Fibroblast of gingiva (primary cell): ENCODE measurements at places on chromosomes 3 and 15.

GRCh38 chr3:37942646-37943045 is 47.9 kb upstream of the VILL start:
- DNase-seq, result no peak

GRCh38 chr3:4493941-4494894 is 1.1 kb downstream of the ITPR1 start:
- DNase-seq, result peak; percentile 9

DNA sequence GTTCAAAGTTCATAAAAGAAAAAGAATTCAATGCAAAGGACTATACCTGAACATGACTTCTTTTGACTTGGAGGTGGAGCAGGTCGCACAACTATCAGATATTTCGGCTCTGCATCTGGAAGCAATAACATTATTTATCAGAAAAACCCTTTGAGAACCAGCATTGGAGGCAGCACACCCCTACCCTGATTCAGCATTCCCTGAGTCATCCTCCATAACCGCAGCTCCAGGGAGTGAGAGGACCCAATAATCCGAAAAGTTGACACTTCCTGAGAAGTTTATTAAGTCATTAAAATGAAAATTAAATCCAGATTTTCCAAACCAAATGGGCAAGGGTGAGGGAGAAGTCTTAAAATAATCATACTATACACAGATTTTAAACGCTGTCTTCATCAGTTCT is 90.6 kb downstream of the ABI3BP start:
- peak; percentile 62 for DNase-seq

DNA sequence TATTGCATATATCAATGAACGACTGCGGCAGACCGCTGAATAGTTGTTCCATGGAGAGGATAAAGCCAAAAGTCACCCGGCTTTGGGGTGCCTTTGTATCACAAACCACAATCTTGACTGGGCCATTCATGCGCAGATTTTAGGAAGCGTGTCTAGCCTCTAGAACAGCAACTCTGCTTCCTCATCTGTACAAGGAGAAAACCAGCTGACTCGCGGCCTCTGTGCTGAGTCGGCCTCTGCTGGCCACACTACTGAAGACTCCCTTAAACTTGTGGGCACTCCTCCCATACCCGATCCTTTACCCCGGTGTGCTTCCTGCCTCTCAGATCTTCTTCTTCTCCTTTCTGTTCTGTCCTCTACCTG is 872 bp downstream of the DLEC1 start:
- DNase-seq, result peak; percentile 35

GRCh38 chr3:197375001-197375441 is 76.6 kb upstream of the DLG1 start:
- DNase-seq, result peak; percentile 78

DNA sequence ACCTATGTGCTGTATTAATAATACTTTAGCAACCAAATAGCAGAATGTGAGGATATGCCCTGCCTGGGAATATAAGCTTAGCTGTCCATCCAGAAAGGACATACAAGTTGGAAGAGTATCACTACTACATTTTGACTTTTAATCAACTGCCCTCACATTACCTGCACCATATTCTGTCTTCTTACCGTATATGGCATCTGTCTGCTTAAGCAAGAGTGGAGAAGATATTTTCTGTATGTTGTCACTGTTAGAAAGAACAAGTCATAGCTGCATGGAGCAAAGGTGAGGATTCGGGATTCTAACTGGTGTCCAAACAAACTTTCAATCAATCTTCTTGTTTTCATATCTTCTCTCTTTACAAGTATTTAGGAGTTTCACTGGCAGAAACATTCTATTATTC is 929.5 kb upstream of the ROBO1 start:
- DNase-seq, result no peak

GRCh38 chr3:190911382-190911781 is 48.9 kb upstream of the GMNC start:
- DNase-seq, result no peak

DNA sequence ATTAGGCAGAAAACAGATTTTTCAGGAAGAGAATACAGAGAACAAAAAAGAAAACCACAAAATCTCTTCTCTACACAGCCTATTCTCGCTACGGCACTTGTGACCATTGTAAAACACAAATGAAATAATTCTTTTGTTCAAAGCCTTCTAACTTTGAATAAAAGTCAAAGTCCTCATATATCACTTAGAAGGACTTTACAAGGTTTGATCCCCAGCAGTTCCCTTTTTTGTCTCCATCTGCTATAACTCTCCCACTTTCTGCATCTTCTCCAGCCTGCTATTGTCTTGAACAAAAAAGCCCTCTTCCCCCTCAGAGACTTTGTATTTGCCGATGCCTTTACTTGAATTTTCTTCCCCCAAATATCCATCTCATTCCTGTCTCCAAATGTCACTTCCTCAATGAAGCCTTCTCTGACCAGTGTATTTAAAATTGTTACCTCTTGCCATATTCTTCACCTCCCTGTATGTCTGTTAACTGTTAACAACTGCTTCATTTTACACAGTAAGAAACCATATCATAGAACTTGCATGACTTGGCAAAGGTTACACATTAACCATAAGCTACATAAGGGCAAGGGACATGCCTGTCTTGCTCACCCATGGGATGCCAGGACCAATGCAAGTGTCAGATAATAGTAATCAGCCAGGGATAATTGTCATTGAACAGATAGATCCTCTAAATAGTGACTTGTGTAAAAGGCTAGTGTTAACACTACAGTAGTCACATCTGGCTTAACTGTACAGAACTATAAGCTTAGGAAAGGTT is 122.4 kb downstream of the CBLB start:
- DNase-seq, result no peak

GRCh38 chr15:71052356-71052755 is 62.9 kb upstream of the THSD4 start:
- peak; percentile 78 for DNase-seq

GRCh38 chr3:127304121-127304744 is 16.4 kb upstream of the PRR20G start:
- DNase-seq, result no peak

DNA sequence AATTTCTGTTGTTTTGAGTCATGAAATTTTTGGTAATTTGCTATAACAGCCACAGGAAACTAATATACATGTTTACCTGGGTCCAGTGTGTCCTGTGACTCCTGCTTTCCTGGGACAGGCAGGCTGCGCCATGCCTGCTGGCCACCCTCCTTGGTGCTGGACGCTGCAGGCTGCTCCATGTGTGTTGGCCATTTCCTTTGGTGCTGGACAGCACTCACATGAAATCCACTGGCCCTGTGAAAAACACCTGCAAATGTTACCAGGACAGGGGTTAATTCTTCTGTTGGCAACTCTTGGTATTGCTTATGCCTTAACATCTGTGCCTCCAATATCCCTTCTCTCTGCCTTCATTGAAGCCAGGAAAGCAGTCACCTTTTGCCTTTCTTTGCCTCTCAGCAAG is 86.9 kb upstream of the ATP10A start:
- DNase-seq, result no peak

DNA sequence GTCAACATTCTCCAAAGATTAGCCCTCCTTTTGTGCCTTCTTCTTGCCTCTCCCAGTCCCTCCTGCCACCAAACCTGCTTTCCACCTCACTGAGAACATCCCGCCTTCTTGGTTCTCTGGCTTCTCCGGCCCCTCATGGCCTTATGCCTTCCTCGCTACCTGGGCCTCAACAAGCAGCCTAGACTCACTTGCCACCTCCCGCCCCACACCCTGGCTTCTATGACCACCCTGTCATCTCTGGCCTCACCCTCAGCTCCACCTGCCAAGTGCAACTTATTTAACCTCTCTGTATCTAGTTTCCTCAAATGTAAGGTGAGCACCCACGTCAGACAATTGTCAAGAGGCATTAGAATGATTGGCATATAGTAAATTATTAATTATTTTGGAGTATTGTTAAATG is 68.8 kb upstream of the MEX3B start:
- no peak for DNase-seq

DNA sequence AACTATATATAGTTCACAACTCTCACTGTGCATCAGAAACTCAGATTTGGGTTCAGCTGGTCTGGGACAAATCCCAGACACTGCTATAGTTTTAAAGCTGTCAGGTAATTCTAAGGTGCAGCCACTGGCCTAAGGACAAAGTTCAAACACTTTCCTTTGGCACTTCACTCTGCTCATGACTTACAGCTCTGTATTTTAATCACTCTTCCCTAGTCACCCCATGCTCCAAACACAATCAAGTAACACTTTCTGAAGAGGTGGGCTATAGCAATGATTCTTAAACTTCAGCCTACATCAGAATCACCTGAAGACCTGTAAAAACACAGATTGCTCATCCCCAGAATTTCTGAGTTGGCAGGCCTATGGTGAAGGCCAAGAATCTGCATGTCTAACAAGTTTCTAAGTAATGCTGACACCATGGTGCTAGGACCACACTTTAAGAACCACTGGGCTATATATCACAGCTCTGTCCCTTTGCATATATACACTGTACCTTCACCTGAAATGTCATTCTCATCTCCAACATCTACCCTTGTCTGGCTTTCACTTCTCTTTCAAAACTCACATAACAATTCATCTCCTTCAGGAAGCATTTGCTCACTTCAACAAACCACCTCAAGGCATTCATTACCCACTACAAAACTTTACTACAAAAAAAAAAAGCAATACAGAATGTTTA is 21.4 kb downstream of the STAG1 start:
- DNase-seq, result no peak

GRCh38 chr3:196643201-196643749 is 3.8 kb downstream of the NRROS start:
- no peak for DNase-seq

- DNase-seq, result no peak
Measured at GRCh38 chr3:152389316-152389934, 120.7 kb downstream of the MBNL1 start.

- no peak for DNase-seq
Measured at GRCh38 chr3:39879581-39879980, 70.2 kb downstream of the MYRIP start.

DNA sequence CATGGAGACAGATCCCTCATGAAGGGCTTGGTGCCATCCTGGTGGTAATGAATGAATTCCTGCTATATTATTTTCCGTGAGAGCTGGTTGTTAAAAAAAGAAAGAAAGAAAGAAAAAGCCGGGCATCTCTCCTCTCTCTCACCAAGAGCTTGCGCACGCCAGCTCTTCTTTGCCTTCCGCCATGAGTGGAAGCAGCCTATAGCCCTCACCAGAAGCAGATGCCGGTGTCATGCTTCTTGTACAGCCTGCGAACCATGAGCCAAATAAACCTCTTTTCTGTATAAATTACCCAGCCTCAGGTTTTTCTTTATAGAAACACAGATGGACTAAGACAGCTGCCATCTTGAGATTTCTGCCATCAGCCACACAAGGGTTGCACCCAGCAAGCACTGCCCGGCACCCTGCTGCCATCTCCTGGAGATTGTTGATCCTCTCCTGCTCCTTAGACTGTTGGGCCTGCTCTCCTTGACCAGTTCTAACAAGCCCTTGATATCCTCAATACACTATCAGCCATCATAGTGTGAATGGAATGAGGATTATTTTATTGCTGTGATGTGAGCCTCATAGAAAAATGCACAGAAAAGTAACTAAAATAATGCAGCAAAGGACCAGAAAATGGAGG is 3.5 kb upstream of the AHSG start:
- DNase-seq, result no peak

DNA sequence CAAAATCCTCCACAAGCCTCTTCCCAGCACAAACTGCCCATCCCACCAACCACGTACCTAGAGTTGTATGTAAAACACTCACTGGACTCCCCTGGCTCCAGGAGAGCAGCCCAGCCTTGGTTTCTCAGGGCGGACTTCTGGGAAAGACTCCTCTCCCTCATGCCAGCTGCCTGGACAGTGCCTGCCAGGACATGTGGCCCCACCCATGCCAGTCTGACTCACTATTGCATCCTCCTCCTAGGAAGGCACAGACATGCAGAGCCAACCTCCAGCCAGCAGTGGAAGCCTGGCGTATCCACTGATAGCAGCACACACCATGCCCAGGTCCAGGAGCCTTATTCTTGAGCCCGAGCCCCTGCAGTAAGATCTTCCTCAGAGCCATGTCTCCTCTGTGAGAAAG is 8.6 kb downstream of the PKM start:
- DNase-seq, result peak; percentile 83

GRCh38 chr15:83512459-83512858 is 65.3 kb downstream of the SH3GL3 start:
- no peak for DNase-seq

DNA sequence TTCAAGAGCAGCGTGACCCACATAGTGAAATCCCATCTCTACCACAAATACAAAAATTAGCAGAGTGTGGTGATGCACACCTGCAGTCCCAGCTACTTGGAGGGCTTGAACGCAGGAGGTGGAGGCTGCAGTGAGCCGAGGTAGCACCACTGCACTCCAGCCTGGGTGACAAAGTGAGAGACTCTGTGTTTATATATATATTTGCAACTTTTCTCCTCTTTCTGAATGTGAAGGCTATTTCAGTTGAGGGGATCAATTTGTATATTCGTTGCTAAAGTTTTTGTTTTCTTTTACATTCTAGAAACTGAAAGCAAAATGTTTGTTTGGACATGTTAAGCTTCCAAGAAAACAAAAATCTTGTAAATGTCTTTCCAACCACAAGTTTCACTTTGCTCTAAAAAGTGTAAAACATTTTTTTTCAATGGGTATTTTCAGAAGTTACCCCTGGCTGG is 29.8 kb upstream of the FAM98B start:
- DNase-seq, result no peak

- DNase-seq, result no peak
Measured at GRCh38 chr3:129514110-129514509, 14.3 kb upstream of the RHO start.

- peak; percentile 33 for DNase-seq
Measured at GRCh38 chr3:196055683-196056270, 26.1 kb downstream of the TFRC start.

DNA sequence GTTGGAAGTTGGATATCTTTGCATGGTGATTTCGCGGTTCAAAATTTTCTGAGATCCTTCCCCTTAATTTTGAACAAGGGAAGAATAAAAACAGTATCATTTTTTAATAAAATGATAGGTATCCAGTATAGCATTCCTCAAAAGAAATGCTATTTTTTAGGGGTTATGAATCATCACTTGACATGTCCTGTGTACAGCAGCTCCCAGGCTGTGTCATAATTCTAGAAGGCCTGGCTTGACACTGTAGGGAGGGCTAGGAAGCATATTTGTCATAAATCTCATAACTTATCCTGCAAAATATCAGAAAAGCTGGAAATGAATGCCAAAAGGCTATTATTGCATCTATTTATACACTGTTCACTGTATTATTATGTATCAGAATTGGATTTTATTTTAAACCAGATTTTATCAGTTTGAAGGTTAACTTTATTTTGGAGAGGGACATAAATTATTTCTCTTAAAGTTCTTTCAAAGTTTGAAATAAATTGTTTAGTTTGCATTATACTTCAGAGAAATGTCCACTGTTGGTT is 539.1 kb upstream of the ROBO2 start:
- no peak for DNase-seq

DNA sequence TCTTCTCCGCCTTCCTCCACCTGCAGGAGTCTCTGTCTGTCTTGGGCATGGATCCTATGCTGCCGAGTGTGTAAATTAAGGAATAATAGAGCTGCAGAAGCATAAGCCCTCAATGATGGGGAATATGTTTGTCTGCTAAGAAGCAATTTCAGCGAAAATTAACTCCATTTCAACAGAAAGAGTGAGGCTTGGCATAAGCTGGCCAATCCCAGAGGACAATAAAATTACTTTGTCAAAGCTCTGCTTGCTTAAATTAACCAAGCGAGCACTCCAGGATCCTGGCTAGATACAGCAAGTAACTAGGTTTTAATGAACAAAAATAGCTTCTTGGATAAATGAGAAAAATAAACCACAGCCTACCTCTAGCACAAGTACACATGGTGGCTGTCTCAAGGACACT is 33.5 kb upstream of the PRR20G start:
- no peak for DNase-seq

GRCh38 chr3:135766115-135766514 is 199.4 kb upstream of the PPP2R3A start:
- DNase-seq, result no peak
